ENCODE measurements at places on chromosomes 7 and 10.

DNA sequence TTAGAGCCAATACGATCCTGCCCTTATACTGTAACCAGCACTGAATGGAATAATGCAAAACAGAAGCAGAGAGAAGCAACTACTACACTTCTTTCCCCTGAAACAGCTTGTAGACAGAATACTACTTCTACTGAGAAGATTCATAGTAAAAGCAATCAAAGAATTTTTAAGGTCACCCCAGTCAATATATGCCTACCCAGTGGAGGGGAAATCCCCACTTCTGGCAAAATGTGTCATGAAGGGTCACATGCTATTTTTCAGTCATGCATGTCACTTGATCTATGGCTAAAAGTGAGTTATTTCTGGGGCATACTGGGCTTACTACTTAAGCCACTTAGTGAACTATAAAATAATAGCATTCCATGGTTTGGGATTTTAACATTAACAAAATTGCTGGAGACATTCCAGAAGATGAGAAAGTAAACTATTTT lies 25.6 kb downstream of the IRF5 start:
- no peak for DNase-seq

- peak; percentile 55 for DNase-seq
Measured at GRCh38 chr7:27169658-27170425, 4.3 kb downstream of the HOXA10 start.

- DNase-seq: no peak
Measured at GRCh38 chr10:90136731-90137316, 435.4 kb downstream of the KIF20B start.

DNA sequence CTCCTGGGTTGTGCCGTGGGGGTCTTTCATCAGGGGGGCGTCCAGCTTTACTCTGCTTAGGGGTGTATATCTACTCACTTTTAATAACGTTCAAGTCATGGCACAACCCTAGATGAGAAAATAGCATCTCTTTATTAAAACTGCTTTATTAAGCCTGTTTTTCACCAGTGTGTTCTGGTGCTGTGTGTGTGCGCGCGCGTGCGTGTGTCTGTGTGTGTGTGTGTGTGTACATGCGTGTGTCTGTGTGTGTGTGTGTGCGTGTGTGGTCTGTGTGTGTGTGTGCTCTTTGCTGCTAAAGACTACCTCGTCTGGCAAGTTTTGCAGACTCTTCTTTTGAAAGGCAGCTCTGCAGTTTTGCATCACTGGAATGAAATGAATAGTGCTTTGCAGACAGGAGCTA lies 390.9 kb upstream of the MKI67 start:
- no peak for DNase-seq

- no peak for DNase-seq
Measured at GRCh38 chr10:51224671-51225161, 150.4 kb downstream of the PRKG1 start.

- no peak for DNase-seq
Measured at GRCh38 chr7:138254444-138254843, 178.2 kb downstream of the AKR1D1 start.
